ENCODE measurements at places on chromosomes 11 and 22.

DNA sequence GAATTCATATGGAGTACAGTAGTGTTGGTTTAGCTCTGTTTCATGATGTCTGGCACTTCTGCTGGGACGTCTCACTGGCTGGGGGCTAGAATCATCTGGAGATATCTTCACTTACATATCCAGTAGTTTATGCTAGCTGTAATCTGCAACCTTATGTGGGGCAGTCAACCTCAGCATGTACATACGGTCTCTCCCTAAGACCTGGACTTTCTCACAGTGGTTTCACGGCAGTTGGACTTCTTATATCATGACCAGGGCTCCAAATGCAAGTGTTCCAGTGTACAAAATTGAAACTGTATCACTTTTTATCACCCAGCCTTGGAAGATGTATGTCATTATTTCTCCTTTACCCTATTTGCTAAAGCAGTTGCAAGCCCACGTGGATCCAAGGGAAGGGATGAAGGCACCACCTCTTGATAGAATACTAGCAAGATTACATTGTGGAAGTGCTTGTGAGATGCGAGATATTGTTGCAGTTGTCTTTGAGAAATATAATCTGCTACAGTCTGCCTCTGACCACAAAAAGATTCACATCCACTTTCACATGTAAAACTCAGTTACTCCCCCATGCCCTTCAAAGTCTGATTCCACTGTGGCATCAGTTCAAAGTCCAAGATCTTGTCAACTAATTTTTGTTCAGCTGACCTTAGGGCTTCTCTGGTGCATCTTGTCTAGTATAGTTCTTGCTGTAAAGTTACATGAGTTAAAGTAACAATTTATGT lies 316.6 kb upstream of the NCAM1 start:
- DNase-seq: no peak

DNA sequence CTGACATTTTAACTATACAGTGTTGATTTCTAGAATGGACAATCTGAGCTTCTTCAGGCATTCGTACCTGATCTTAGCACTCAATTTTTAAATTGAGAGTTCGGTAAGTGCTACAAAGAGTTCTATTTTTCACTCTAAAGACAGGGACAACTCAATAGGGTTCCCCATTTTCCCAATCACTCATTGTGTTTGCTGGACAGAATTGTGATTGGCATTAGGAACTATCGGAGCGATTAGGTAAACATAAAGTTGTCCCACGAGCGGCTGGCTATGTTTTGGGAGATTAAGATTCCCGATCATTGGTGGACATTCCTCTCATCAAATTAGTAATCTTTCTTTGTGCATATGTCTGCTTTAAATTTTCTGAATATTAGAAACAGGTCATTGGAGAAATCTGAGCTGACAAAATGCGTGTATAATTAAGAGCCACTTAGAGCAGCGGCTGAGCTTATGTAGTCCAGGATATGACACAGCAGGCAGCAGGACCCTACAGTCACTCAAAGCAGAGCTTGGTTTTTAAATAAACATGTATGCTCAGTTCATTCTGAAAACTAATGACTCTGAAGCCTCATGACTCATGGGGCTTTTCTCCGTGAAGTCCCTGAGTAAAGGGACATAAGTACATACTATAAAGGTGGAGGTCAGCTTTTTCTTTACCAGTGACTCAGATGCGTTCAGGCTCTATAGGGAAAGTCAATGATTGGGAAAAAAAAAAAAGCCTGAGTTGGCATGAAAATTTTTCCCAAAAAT lies 109.4 kb downstream of the GRIA4 start:
- no peak for DNase-seq

- no peak for DNase-seq
Measured at GRCh38 chr11:34044664-34045485, 6.7 kb upstream of the CAPRIN1 start.

- DNase-seq: no peak
Measured at GRCh38 chr11:65854852-65855837, 2.8 kb downstream of the CFL1 start.

DNA sequence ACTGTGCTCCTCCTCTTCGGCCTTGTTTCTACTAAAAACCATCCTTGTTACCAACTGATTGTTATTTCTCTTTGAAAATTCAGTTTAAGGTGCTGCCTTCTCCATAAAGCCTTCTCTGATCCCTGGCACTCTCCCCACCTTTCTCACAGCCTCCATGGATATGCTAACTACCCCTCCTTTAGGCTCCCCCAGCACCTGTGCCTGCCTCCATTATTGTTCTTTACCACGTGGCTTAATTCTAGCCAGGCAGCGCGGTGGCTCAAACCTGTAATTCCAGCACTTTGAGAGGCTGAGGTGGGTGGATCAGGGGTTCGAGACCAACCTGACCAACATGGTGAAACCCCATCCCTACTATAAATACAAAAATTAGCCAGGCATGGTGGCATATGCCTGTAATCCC lies 96.3 kb downstream of the MRTFA start:
- no peak for DNase-seq
